Stimulated activated CD8-positive, alpha-beta memory T cell treated with anti-CD3 and anti-CD28 coated beads, Interleukin-4, amount 100 ng/mL, for 1 hour (primary cell): ENCODE measurements at places on chromosomes 3 and 15.
A peak's percentile ranks its signal among the peaks of the same experiment; 100 is the strongest.

DNA sequence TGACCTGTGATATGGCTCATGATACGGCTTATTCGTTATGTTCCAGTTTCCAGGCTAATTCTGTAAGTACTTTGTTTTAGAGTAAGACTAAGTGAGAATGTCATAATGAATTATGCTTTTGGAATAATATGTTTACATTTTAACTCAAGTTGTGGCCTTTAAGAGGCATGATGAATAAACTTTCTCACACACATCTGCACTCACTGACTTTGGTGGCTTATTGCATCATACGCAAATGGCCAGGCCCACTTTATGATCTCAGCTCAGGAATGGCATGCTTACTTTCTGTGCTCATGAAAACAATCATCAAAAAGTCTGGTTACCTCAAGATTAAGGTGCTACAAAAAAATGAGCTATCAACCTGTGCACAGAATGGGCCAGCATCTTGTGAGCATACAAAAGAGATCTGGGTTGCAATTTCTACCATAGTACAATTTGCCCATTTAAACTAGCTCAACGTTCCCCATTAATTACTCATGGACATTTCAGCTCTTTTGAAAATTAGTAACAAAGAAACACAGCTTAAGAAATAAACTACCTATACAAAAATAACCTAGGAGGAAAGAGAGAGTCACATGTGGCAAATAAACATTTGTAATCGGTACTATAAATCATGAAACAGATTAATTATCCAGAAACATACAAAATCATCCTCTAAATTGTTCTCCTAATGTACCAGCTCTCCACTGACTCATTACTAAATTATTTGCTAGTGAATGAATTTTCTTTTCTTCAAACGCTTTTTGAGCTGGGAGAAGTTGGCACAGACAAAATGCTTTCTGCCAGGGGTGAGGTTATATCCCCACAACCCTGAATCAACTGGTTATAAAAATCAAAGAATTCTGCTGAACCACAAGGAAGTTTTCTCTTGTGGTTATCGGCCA, 439.0 kb upstream of the ADAMTS9 start:
- no peak for DNase-seq

DNA sequence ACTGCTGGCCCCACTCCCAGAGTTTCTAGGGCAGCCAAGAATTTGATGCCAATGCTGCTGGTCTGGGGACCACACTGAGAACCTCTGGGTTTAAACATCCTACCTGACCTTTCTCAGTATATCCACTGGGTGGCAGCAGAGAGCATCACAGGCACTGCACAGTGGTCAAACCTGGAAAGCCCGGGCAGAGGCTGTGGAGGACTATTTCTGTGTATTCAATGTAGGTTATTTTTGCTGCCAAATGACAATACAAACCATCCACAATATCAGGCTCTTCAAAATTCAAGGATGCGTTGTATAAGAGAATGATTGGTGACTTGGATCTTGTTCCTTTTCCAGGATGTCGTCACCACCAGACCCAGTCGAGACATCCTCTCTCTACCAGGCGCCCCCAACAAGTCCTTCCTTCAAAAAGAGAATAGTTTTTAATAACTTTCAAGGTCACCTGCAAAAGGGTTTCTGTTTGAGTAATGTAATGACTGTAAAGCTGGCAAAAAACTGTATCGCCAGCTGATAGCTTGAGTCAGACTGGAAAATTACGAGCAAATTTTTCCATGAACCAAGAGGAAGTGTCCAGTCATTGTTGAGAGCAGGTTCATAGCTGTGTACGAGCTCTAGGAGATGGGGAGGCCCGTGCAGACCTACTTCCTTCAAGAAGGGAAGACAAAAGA, 30.5 kb upstream of the MYZAP start:
- DNase-seq, result peak; percentile 35

GRCh38 chr3:48926425-48927392, 8.1 kb downstream of the ARIH2 start:
- DNase-seq, result no peak

DNA sequence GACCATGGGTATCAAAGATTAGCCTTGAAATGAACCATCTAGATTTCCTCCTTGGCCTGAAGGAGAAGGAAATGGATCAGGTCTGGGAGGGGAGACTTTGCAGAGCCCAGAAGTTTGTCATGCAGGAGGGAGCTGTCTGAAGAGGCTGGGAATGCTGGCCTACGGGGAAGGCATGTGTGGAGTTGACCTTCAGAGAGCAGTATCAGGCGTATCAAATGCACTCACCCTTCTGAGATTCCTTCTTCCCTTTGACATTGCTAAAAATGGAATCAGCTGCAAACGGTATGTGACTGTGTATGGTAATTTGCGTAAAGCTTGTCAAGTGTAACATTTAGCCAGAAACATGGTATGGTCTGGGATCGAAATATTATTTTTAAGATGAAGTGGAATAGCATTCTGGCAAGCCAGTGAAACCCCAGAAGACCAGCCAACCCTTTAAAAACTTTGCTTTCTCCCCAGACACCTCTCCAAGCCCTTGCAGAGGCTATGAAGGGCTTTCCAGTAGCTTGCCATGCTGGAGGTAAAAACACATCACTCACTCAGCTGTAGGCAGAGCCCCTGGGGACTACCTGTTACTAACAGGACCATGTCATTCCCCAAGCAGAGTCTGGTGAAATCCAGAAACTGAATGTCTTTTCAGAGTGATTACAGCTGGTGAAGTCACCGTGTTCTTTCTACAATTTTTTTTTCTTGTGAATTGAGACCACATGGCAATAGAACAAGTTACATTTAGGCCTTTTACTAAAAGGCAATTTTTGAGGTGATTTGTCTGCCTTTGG, 174.7 kb upstream of the SLC24A5 start:
- no peak for DNase-seq

- DNase-seq, result no peak
Observed at GRCh38 chr3:112390783-112391641, 58.1 kb downstream of the CD200 start.

DNA sequence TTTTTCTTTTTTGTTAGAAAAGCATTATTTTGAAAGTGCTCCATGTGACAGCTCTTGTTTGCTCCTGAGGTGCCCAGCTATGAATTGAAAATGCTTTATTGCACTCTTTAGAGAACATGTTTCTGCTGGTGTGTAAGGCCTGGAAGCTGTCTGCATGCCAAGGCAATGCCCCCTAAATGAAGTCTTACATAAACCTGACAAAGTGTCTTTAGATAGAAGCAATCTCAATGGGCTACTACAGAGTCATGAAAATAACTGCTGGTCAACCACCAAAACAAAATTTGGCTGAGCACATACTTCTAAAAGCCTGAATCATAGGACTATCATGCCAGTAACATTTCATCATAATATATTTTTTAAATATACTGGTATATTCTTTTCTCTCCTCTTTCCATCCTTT, 178.7 kb downstream of the THRB start:
- DNase-seq, result no peak

- no peak for DNase-seq
Observed at GRCh38 chr15:22881739-22882440, 43.4 kb downstream of the NIPA2 start.

DNA sequence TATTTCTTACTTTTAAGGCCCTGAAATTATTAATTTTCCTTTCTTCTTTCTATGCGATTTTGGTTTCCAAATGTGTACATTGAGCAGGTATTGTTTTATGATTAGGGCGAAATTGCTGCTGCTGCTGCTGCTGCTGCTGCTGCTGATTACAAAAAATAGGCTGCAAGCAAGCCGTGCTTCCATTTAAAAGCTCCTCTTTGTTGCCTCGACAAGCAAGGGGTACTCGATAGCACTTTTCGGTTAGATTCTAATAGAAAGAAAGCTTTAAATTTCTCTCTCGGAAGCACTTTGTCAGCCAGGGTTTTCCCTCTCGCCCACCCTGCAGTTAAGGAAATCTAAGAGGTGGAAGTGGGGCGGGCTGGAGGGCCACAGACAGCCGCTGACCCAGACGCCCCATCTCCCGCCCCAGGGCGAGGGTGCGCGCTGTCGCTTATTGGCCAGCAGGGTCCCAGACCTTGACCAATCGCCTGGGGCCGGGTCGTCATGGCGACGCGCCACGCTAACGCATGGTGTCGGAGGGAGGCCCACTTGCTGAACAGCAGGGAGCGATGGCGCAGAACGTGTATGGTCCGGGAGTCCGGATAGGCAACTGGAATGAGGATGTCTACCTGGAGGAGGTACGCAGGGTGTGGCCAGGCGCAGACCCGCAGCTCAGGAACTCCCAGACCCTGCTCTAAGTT, at the start of gene CFAP161:
Gene CFAP161, plus strand, starts transcription at position 489 of the 680 bp plus-strand sequence. Its CDS starts 60 bp downstream, at position 549.
- DNase-seq, result no peak

DNA sequence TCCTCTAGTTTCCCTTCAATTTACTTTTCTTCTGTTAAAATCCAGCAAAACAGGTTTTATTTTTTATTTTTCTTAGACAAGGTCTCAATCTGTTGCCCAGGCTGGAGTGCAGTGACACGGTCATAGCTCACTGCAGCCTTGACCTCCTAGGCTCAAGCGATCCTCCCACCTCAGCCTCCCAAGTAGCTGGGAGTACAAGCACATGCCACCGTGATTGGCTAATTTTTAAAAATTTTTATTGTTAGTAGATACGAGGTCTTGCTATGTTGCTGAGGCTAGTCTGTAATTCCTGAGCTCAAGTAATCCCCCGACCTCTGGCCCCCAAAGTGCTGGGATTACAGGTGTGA, 41.6 kb downstream of the ILDR1 start:
- DNase-seq, result no peak

DNA sequence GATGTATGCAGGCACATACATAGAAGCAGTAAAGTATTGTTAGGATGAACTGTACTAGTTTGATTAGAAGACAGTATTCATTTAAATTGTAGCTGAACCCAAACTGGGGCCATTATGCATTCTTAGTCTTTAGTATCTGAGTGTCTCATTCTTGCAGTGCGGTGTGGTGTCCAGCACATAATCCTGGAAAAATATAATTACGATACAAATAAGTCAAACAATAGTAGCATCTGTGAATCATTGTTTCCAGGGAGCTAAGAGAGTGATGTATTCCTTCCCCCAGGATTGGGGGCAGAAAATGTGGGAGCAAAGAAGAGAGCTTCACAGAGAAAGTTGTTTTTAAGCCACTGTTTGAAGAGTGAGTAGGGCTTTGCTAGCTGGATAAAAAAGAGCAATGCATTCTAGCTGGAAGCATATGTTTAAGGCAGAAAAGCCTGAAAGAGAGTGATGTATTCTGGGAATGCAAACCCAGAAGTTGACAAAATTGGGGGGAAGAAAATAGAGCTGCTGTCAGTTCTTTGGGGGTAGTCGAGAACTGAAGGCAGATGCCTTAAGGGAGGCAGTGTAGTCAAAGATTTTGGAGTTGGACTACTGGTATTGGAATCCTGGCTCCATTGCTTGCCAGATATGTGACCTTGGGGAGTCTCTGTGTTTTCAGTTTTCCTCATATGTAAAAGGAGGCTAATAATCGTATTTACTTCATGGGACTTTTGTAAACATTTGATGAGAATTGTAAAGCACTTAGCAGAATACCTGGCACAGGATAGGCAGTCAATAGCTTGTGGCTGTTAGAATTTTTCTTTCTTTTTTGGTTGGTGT, 14.1 kb downstream of the SLMAP start:
- no peak for DNase-seq
